ENCODE measurements at places on chromosomes 5 and 9. TPM values are rescaled to one million over a fixed set of nuclear protein-coding genes. Genes with fewer than 3 reads are reported as not detected.

GRCh38 chr5:115842089-115842935 is 577 bp downstream of the AP3S1 start:
- no peak for DNase-seq

The AFAP1L1 gene
- 6.2 TPM for polyA plus RNA-seq

The TSC1 gene
- 13.1 TPM for polyA plus RNA-seq

DNA sequence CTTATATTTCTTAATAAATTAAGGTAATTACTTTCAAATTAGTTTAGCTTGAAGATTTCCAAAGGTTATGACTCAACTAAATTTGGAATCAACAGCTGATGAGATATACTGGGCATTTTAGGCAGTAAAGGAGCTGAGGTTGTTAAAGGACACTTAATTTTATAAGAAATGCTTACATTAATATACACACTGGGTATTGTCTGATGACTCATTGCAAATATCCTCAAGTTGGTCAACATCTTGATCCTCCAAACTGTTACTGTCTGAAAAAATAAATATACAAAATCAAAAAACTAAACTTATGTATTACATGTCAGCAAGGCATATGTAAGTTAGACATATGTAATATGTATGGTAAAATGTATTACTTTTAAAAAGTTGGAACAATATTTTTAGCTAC is 3.4 kb downstream of the GFM2 start:
- no peak for DNase-seq

- DNase-seq = peak; percentile 20
These were observed 640 bp downstream of the SURF4 start for GRCh38 chr9:133375116-133375723.

- DNase-seq = no peak
These were observed 11.7 kb downstream of the SH3PXD2B start for GRCh38 chr5:172442592-172442991.

DNA sequence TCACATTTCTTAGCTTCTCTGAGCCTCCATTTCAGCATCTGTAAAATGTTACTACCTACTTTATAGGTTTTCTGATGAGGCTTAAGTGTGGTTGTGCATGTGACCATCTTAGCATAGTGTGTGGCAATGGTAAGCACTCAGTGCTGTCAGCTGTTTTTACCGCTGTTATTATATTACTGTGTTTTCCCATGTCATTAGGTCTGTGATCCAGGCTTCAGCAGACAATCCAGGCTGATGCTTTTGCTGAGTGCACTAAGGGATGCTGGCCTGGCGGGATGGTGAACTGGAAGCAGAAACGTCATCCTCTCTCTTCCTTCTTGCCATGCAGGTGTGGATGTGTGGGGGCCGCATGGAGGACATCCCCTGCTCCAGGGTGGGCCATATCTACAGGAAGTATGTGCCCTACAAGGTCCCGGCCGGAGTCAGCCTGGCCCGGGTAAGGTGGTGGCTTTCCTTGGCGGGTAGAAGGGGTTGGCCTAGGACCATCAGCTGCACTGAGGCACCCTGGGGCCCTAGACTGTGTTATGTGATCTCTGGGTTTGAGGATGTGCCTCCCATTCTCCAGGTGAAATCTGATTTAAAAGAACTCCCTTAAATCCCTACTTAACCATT is 41.9 kb upstream of the SAP30L start:
- DNase-seq = no peak

Data from brain (organoid and tissue), 16 donors.